T-helper 2 cell treated with Interferon-gamma antibody and Interleukin-4, amounts not matched to agents 5 μg/mL and 100 μg/mL, for 36 hours (primary cell): ENCODE measurements at places on chromosomes 5 and 9.

DNA sequence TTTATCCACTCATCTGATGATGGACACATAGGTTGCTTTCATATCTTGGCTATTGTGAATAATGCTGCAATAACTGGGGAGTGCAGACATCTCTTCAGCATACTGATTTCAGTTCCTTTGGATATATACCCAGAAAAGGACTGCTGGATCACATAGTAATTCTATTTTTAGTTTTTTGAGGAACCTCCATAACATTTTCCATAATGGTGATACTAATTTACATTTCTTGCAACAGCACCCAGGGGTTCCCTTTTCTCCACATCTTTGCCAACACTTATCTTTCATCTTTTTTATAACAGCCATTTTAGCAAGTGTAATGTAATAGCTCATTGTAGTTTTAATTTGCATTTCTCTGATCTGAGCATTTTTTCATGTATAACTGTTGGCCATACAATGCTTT, 34.1 kb upstream of the NR4A3 start:
- no peak for DNase-seq

GRCh38 chr5:90119531-90119971, 290.0 kb downstream of the CETN3 start:
- no peak for DNase-seq

DNA sequence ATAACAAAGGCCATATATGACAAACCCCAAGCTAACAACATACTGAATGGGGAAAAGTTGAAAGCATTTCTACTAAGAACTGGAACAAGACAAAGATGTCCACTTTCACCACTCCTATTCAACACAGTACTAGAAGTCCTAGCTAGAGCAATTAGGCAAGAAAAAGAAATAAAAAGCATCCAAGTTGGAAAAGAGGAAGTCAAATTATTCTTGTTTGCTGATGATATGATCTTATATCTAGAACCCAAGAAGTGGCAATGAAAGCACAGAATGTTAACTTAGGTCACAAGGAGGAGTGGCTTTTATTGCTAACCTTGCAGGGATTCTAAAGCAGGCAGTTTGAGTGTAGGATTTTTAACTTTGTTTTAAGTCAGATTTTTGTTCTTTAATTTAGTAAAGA, 35.3 kb upstream of the BARX1 start:
- DNase-seq = no peak

- DNase-seq = no peak
Observed at GRCh38 chr5:73506459-73506955, 8.3 kb downstream of the BTF3 start.

DNA sequence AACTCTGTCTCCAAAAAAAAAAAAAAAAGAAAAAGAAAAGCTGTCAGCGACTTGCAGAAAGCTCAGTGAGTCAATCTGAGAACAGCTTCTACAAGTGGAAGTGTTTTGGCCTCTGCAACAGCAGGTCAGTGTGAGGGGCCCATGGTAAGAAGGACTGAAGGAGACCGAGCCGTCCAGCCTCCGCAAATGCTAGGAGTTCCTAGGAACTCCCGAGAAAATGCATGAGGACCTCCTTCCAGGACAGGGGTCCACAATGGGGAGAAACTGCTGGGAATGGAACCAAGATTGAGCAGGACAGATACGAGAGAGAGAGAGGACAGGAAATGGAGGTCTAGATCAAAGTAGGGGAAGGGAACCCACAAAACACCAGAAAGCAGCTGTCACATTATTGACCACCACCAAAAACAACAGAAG, 180.5 kb downstream of the CRB2 start:
- DNase-seq = no peak

DNA sequence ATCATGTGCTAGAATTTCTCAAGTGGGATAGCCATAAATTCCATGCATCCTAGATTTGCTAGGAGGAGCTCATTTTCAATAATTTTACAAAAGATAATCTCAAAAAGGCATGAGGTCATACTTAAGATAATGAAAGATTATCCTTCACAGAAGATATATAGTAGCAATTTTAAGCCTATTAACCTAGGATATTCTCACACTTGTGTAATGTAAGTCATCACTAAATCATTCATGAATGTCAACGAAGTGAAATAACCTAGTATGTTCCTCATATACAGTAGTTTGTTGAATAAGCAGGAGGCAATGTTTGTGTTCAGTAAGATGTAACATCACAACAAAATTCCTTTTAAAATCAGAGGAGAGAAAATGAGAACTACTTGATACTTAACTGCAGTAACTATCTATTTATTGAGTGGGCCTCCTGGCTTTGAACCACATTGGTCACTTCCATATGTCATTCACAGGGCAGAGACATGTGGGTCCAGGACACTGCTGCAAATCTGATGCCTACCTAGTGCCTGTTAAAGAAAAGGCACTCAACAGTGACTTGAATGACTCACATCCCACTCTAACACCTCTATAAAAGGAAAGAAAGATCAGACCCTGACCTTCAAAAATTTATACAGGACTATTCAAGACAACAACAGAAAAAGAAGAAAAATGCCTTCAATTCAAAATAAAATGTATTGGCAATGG, 8.2 kb downstream of the LIFR start:
- no peak for DNase-seq

DNA sequence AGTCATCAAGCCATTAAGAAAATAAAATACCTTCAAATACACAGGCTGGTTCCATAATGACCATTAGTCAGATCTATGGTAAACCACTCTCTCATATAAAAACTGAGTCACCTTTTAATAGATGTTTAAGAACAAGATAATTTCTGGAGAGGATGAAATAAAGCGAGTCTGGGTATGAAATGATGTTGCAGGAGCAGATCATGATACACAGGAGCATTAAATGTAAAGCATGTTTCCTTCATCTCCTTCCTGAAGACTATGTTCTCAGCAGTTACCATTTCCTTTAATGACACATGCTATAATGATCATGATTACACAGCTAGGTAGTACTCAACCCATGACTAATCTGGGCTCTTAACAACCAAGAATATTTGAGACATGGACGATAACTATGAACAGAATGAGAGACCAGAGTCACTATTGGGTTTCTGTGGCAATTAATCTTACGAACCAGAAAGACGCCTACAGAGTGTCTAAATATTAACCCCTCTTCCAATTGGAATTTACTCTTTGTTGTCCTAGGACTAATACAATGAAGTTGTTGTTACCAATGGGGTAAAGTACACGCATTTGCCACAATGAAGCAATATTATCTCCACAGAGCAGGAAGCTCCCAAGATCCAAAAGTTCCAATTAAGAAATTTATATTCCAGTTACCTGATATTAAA, 105.6 kb downstream of the NR6A1 start:
- DNase-seq = no peak

DNA sequence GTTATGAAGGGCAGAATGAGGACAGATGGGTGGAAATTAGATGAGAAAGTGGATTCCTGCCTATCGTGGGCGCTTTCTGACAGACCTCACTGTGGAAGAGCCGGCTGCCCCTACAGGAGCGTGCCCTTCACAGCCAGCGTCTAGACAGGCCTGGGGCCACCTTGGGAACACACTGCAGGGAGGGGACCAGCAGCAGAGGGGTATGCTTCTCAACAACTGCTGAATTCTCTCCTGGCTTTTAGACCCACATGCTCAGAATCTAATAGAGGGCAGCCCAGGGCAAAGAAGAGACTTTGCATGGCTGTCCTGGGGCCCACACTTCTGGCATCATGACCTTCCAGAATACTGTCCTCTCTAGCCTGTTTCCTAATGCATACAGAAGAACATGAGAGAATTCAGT, 2.1 kb upstream of the SEMA4D start:
- DNase-seq = no peak

- no peak for DNase-seq
Observed at GRCh38 chr5:136927571-136927970, 562.2 kb upstream of the TRPC7 start.

GRCh38 chr5:66653325-66653724, 57.1 kb downstream of the MAST4 start:
- no peak for DNase-seq

GRCh38 chr5:127206320-127207113, 84.1 kb upstream of the MEGF10 start:
- no peak for DNase-seq

- no peak for DNase-seq
Observed at GRCh38 chr5:25009063-25009462, 364.3 kb upstream of the CDH10 start.

- no peak for DNase-seq
Observed at GRCh38 chr9:32427111-32427873, 42.8 kb downstream of the ACO1 start.

GRCh38 chr9:32378496-32378895, 5.9 kb upstream of the ACO1 start:
- DNase-seq = peak; percentile 38

DNA sequence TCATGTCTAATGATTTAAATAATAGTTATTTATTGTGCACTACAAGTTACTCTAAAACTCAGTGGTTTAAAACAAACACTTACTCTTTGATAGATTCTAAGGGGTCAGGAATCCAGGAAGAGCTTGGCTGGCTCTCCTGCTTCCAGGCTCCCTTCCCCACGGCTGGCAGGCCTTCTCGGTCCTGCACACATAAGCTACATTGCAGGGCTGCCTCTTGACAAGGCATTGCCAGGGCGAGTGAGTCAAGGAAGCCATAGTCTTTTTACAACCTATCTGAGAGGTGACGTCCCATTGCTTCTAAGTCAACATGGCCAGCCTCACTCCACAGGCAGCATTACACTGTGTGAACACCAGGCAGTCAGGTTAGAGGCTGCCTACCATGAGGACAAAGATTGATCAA, 119.8 kb downstream of the AUH start:
- DNase-seq = no peak

- no peak for DNase-seq
Observed at GRCh38 chr5:35765921-35766320, 90.8 kb upstream of the IL7R start.

GRCh38 chr9:14993061-14993800, 83.0 kb upstream of the FREM1 start:
- peak; percentile 22 for DNase-seq

DNA sequence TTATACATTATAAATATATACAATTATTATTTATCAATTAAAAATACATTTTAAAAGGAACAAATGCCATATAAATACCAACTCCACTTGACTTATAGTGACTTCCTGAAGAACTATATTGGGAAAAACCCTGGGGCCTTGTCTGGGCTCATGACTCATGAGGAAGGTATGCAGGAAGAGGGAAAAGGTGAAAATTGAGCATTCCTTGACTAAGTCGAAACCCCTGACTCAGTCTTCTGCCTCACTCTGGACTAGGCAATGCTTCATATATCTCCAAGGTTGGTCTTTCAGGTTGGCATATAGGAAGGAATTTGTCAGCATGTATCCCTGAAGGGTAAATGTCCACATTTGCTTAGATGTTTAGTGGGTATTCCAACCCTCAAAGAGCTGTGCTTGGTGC, 78.5 kb downstream of the SH3TC2 start:
- no peak for DNase-seq

GRCh38 chr9:115207003-115207836, 89.3 kb upstream of the TNC start:
- DNase-seq = peak; percentile 29

DNA sequence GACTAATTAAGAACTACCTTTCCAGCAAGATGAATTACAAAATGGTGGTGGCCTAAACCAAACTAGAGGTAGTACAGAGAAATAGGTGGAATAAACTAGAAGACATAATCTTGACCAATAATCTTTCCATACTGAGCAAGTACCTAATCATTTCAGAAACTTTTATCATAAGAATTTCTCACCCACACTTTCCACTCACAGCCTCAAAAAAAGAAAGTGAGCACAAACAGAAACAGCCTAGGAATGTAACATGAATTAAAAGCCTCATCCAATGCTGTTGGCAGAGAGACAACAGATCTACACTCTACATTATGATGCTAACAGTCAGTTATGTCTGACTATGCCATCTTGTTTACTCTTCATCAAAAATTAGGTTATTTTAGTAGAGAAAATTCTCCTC, 1.3 kb downstream of the RNF38 start:
- DNase-seq = peak; percentile 12

- DNase-seq = no peak
Observed at GRCh38 chr5:115170134-115170928, 623 bp upstream of the TRIM36 start.

- DNase-seq = peak; percentile 36
Observed at GRCh38 chr5:40681363-40682153, 1.8 kb downstream of the PTGER4 start.

DNA sequence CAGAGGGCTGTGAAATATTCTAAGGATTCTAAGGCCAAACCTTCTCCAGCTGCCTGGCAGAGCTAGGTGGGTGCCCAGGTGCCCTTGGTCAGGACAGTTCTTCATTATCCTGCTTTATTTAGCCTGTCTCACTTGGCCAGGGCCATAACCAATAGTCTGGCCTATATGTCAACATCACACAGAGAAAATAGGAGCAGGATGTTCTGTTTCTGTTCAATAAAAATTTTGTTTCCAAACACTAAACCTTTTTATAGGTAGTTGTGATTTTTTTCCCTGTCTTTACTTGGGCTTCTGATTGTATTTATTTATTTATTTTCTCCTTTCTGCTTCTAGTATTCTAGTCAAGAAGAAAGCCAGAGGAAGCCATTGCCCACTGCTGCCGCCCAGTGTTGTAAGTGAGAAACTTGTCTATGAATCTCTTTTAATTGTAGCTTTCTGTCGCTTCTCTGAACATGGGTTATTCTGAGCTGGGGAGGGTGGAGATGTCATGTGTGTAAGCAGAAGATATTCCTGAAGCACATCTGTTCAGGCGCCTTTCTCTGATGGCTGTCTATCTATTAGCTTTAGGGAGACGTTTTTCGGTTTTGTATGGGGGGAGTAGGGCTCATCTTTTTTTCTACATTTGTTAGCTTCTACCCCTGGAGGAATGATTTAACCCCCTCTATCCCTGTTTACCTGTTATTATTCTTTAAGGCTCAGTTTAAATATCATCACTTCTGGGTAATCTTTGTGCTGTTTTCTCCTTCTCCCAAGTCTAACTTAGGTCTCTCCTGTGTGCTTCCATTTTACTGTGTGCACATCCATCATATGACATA, 97.1 kb downstream of the UNC13B start:
- DNase-seq = no peak

- peak; percentile 27 for DNase-seq
Observed at GRCh38 chr5:141512911-141513626, 24.2 kb downstream of the PCDHGC5 start.

DNA sequence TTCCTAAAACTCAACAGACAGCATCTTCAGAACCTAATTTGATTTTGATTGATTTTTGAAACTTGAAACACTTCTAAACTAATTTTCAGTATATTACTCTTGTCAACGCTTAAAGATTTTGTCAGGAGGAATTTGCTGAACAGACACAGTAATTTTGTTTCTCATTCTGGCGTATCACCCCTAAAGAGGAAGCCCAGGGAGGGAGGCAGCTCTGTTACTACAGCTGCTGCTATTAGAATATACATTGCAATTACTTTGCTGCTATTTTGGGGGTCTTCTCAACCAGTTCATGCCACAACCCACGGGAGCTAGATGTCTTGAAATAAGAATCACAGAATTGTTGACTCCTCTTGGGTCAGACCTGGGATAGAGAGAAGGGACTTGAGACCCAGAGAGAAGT, 122.6 kb downstream of the TLR4 start:
- no peak for DNase-seq

- no peak for DNase-seq
Observed at GRCh38 chr5:82259172-82259800, 18.9 kb downstream of the RPS23 start.
